ENCODE measurements at places on chromosomes 13 and 19. TPM values are rescaled to one million over a fixed set of nuclear protein-coding genes. Genes with fewer than 3 reads are reported as not detected.

CABP5 gene
- not detected for total RNA-seq

GPR42 gene
- total RNA-seq: not detected

ALOX5AP gene
- total RNA-seq: 2.8 TPM

SPART gene
- 40.4 TPM for total RNA-seq

CADM4 gene
- total RNA-seq: 12.9 TPM

OSCAR gene
- total RNA-seq: 0.21 TPM

SULT2A1 gene
- total RNA-seq: not detected

MISP3 gene
- total RNA-seq: 4.2 TPM

ZNF578 gene
- total RNA-seq: not detected

SRRM5 gene
- total RNA-seq: 1.1 TPM

CYSLTR2 gene
- total RNA-seq: not detected

PEAK3 gene
- not detected for total RNA-seq

EXOC3L2 gene
- total RNA-seq: 1.2 TPM

ZNF568 gene
- total RNA-seq: 1.2 TPM

POMP gene
- total RNA-seq: 111 TPM

SYDE1 gene
- 16.7 TPM for total RNA-seq

AXL gene
- 158 TPM for total RNA-seq

C19orf85 gene
- total RNA-seq: not detected

ZNF543 gene
- total RNA-seq: 1.2 TPM

FAM216B gene
- not detected for total RNA-seq

GRK1 gene
- total RNA-seq: not detected

OR10H1 gene
- not detected for total RNA-seq

PSG5 gene
- 0.72 TPM for total RNA-seq

ICAM4 gene
- not detected for total RNA-seq

TEKTIP1 gene
- not detected for total RNA-seq

FBL gene
- 587 TPM for total RNA-seq

WASF3 gene
- total RNA-seq: 0.14 TPM

ZNF324B gene
- total RNA-seq: 7.0 TPM

ZNF544 gene
- total RNA-seq: 18.0 TPM

KLHL1 gene
- total RNA-seq: not detected
